ENCODE measurements at places on chromosomes 4 and X.

DNA sequence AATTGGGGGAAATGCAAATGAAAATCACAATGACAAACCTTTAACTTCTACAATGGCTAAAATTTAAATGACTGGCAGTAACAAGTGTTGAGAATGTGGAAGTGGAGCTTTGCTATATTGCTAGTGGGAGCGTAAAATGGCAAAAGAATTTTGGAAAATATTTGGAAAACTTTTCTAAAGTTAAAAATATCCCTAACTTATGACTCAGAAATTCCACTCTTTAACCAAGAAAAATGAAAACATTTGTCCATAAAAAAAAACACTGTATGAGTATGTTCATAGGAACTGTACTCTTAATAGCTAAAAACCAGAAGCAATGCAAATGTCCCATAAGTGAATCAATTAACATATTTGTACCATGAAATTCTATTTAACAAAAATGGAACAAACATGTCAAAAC is 3.6 kb downstream of the TBCK start:
- DNase-seq: peak; percentile 46

DNA sequence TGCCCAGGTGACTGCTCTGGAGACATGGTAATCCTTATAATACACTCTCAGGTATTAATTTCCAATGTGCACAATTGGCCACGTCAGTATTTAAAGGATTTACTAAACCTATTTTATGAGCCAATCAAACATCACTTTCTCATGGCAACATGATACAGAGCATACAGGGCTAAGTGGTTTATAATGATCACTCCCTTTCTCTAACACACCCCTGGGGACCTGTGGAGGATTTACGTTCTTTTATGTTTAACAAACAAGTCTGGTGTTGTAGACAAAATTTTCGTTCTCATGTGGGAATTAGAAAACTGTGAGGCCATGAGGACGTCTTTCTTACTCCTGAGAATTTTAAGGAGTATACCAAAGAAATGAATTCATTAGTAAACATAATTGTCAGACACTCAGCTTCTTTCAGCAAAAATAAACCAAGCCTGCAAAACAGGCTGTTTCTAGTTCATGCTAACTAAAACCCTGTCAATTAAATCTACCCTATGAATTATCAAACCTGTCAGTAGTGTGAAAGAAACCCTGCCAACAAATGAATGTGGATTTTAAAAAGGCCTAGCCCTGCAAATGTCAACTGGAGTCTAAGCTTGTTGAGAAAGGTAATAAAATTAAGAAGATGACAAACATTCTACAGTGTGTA is 155.8 kb downstream of the PDGFC start:
- DNase-seq: no peak

DNA sequence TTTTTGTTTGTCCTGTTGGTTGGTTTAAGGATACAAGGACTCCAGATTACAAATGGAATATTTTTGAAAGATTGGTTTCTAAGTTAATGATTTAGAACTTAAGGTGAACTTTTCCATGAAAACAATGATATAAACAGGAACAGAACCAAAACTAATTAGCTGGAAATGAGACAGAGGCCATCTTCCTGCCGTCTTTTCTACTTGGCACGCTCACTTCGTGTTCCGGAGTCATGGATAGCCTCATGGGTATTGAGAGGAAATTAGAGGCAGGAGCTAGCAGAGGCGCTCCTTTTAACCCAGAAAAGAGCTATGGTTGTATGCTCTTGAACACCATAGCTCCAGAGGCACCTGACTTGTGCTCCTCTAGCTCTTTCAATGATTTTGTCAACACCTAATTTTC is 2.4 kb downstream of the FAM241A start:
- DNase-seq: peak; percentile 75

GRCh38 chr4:78667325-78667724 is 108.8 kb upstream of the BMP2K start:
- no peak for DNase-seq

GRCh38 chrX:9087271-9088040 is 53.5 kb upstream of the FAM9B start:
- no peak for DNase-seq

GRCh38 chr4:186839122-186840037 is 115.7 kb upstream of the FAT1 start:
- DNase-seq: peak; percentile 72

DNA sequence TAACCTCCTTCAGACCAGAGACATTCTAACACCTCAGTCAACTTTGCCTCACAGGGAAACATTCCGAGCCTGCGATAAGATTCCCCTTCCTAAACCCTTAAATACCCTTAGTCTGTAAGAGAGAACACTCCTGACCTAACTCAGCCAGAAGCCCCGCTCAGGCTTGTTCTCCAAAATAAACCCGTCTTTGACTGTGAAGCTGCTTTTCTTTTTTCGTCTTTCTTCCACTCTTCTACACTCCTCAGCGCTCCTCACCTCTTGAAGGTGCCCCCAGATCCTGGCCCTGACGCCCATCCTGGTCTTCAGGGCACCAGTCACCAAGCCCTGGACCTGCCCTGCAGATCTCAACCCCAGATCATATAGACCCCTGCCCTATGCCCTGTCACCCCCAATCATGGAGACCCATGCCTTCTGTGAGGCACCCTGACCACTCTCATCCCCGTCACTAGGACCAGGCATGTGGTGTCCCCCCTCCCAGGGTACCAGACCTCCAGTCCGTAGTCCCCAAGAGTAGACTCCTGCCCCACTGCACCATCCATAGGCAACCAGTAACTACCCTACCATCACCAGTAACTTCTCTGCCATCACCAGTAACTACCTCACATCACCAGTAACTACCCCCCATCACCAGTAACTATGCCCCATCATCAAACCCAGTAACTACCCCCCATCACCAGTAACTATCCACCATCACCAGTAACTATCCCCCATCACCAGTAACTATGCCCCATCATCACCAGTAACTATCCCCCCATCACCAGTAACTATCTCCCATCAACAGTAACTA is 3.5 kb downstream of the ASMTL start:
- no peak for DNase-seq

- DNase-seq: no peak
These were observed 77.7 kb upstream of the DHX15 start for GRCh38 chr4:24662056-24662455.

DNA sequence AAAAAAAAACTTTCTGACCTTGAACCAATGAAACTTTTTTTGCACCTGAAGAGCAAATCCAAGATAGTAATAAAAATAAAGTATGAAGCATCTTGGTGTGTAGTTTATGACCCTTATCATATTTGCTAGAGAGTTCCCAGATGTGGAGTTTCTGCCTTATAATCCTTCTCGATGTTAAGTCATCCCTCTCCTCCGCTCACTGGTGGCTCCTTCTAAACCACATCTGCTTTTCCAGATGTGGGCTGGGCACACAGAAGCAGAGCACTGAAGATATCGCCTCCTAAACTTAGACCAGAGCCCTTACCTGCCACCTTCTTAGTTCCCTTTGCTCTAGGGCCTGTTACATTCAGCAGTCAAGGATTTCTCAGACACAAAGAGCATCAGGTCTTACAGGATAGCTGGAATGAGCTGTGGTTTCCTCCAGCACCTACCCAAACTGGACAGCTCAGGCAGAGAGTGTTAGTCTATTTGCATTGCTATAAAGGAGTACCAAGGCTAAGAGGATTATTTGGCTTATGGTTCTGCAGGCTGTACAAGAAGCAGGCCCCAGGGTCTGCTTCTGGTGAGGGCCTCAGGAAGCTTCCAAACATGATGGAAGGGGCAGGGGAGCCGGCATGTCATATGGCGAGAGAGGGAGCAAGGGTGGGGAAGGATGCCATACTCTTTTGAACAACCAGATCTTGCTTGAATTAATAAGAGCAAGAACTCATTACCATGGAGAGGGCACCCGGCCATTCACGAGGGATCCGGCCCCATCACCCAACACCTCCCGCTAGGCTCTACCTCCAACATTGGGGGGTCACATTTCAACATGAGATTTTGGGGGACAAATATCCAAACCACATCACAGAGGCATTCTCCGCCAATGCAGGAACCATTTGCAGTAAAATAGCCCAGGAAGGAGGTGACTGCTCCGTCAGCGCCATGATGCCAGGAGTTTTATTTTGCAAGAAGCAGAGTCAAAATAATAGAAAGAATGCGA is 75.6 kb upstream of the HELT start:
- DNase-seq: no peak

DNA sequence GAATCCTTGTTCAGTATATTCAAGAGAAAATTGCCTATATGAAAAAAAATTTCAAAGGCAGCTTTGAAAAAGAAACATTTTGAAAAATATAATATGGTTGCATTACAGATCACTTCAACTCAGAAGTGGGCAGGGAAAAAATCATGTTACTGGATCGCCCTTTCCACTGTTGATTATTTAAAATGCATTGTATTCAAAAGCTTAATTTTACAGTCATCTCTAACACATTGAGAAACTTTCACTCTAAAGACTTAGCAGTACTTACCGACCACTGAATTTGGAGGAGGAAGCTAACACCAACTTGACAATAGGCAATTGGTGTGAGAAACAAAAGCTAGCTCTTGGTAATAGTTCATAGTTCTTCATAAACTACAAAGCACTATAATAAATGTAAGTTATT is 101.9 kb downstream of the CEP135 start:
- no peak for DNase-seq

- DNase-seq: no peak
These were observed 10.7 kb downstream of the RBPJ start for GRCh38 chr4:26331380-26331950.

- DNase-seq: no peak
These were observed 15.6 kb upstream of the LAP3 start for GRCh38 chr4:17561195-17561909.

DNA sequence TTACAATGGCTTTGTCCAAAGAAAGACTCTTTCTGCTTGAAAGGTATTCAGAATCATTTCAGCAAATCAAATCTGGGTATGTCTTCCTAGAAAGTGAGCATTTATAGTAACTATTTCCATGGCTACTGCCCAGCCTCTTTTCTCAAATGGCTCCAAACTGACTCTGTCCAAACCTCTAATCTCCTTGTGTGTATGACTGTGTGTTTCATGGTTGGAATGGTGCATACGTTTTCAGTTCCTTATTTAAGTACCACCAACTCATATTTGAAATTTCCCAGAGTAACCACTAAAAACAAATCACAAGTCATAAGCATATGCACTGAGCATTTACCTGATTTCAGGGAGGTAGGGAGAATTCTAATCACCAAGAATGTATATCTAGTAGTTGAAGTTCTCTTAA is 106.0 kb downstream of the TMEM144 start:
- peak; percentile 34 for DNase-seq

GRCh38 chrX:1507511-1508463 is 29.2 kb downstream of the P2RY8 start:
- DNase-seq: no peak

- peak; percentile 17 for DNase-seq
These were observed 56.7 kb downstream of the PCDH19 start for GRCh38 chrX:100353326-100353725.

- DNase-seq: no peak
These were observed 57.8 kb downstream of the HEPH start for GRCh38 chrX:66221856-66222255.

GRCh38 chr4:155402941-155403340 is 26.2 kb upstream of the MAP9 start:
- no peak for DNase-seq

- DNase-seq: peak; percentile 7
These were observed 577.0 kb downstream of the SPOCK3 start for GRCh38 chr4:166657261-166657660.

DNA sequence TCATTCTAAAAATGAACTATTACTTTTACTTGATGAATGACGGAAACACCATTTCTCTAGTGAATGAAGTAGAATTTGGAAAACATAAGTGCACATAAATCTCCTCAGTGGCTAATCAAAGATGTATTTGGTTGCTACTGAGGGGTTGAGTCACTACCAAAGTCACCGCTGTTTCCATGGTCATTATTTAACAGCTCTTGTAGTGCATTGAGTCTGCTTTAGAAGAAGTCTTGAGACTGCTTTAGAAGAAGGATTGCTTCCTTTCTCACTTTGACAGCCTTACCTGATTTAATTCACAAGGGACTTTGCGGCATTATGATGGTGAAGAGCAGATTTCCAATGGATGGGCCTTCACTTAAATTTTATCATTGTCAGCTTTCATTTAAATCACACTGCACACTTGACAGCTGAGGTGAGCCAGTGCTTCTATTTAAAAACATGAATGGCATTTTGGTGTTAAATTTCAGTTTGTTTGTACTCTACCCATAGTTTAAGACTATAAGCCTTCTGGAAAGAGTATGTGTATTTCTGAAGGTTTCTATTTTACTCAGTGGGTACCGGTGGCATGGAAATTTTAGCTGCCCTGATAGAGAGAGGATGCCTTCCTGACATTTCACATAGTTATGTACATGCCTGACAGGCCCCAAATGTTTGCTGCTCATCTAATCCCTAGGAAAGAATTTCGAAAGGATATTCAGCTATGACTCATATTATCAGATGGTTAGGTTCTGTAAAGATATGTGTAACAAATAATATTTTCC is 9.5 kb downstream of the ASB5 start:
- peak; percentile 27 for DNase-seq

DNA sequence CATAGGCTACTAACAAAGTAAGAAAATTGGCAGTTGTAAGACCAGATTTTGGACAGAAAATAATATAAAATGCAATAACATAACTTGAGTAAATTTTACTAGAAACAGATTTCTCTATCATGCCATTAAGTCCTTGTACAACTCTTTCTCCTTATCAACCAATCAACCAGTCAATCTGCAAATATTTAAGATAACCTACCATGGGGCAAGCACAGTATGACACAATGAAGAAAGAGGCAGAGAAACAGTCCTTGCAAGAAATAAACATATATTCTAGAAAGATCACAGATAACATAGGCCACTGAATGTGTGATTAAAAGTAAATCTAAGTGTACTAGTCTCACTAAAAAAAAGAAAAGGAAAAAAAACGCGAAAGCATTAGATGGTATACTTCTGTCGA is 194.8 kb downstream of the PPP3CA start:
- no peak for DNase-seq

DNA sequence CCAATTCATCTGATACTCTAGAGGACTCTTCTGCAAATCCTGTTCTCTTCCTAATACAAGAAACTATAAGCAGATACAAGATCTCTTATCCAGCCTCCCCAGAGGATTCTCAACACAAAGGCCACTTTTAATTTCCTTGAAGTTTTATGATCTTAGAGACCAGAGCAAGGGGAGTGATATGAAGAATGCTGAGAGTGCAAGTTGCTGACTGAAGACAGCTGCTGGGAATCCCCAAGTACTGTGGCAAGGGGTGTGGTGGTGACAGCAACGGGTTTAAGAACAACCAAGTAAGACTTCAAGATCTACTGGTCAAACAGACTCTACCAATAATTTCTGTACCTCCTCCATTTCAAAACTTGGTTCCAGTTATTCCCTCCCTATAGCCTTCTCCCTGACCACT is 7.0 kb downstream of the AMMECR1 start:
- no peak for DNase-seq

DNA sequence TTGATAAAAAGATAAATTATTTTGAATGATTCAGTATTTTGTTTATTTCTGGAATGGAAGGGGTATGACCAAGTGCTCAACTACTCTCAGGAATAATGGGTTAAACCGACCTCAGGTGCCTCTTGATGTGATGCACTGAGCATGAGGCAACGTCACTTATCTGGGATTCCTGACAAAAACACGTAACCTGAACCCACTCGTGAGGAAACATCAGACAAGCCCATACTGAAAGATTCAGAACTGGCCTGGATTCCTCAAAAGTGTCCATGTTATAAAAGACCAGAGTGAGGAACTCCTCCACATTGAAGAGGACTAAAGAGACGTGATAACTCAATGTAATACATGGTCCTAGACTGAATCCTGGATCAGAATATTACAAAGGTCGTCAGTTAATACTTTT is 144.0 kb downstream of the FNIP2 start:
- peak; percentile 66 for DNase-seq

Data from muscle of leg (tissue), 16 donors.